T-cell (primary cell): ENCODE measurements at places on chromosomes 4 and X. TPM values are rescaled to one million over a fixed set of nuclear protein-coding genes. Genes with fewer than 3 reads are reported as not detected.
A peak's percentile ranks its signal among the peaks of the same experiment; 100 is the strongest.

- no peak for DNase-seq
Observed at GRCh38 chr4:53147711-53148110, 218.2 kb downstream of the SCFD2 start.

- no peak for DNase-seq
Observed at GRCh38 chrX:101260435-101260834, 30.7 kb downstream of the TAF7L start.

GRCh38 chr4:26584725-26585124, 841 bp downstream of the TBC1D19 start:
- no peak for DNase-seq

DNA sequence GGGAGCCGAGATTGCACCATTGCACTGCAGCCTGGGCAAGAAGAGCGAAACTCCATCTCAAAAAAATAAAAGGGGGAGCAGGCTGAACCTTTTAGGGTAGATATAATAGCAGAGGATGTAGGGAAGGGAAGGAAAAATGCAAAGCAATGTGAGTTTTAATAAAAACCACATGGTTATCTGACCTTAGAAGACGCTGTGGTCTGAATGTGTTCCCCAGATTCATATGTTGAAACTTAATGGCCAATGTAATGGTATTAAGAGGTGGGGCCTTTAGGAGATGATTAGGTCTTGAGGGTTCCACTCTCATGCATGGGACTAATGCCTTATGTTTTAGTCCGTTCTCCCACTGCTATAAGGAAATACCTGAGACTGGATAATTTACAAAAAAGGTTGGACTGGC, 114.1 kb upstream of the STX18 start:
- DNase-seq: no peak

- DNase-seq: no peak
Observed at GRCh38 chr4:8835521-8836365, 35.9 kb downstream of the HMX1 start.

NXF2B gene
- total RNA-seq: not detected

- no peak for DNase-seq
Observed at GRCh38 chr4:20625426-20625825, 74.8 kb upstream of the PACRGL start.

- no peak for DNase-seq
Observed at GRCh38 chr4:152468408-152468807, 67.5 kb downstream of the FBXW7 start.

DNA sequence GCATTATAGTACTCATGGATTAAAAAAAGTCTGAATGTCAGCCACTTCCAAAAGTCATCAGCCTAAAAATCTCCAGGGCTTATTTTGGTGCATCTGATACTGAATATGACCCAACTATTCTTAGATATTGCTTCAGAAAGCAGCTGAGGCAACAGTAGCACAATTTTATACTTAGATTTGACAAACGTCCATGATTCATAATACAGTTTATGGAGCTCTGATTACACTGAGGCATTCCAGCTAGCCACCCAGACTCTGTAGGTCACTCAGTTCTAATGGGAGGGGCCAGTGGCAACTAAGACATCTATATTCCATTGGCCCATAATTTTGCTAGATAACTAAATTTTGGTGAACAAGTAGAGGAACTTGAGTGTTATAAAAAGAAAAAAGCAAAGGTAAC, 10.3 kb downstream of the SPATA4 start:
- DNase-seq: no peak

SCFD2 gene
- 25.9 TPM for total RNA-seq

DNA sequence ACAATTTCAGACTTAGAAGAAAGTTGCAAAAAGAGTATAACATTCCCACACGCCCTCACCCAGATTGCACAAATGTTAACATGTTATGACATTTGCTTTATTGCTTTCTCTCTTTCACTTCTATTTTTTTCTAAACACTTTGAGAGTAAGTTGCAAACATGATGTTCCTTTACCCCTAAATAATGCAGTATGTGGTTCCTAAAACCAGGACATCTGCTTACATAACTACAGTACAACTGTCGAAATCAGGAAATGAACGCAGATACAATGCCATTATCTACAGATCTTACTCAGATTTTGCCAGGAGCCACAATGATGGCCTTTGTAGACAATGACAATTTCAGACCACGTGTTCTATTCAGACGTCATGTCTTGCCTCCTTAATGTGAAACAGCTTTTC, 22.4 kb downstream of the SH3TC1 start:
- peak; percentile 69 for DNase-seq

DNA sequence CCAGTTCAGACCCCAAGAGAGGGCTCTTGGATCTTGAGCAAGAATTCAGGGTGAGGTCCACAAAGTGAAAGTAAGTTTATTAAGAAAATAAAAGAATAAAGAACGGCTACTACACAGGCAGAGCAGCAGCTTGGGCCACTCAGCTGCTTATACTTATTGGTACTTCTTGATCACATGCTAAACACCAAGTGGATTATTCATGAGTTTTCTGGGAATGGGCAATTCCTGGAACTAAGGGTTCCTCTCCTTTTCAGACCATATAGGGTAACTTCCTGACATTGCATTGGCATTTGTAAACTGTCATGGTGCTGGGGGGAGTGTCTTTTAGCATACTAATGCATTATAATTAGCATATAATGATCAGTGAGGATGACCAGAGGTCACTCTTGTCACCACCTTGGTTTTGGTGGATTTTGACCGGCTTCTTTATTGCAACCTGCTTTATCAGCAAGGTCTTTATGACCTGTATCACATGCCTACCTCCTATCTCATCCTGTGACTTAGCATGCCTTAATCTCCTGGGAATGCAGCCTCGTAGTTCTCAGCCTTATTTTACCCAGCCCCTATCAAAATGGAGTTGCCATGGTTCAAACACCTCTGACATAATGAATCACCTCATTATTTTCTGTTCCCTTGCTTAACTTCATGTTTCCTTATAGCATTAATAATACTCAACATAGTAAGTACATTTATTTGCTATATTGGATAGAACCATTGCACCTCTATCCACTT, 476.3 kb downstream of the DTHD1 start:
- DNase-seq: no peak

- DNase-seq: no peak
Observed at GRCh38 chr4:118557298-118557851, 127.8 kb upstream of the METTL14 start.

MSX1 gene
- total RNA-seq: not detected

DNA sequence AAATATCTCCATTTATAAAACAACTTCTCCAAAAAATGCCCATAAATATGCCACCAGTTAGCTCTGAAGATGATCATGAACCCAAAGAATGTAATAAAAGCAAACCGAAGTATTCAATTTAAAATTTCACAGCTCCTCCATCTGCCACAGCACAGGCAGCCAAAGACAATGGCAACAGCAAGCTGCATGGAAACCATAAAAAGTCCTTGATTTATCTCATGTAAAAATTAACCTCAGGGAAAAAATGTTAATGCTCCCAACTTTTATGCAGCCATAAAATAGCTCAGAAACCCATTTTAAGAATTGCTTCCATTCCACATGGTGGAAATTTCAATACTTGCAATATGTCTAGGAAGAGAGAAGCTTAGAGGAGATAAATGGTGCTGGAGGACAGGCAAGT, 132.3 kb upstream of the ARHGEF9 start:
- no peak for DNase-seq

DNA sequence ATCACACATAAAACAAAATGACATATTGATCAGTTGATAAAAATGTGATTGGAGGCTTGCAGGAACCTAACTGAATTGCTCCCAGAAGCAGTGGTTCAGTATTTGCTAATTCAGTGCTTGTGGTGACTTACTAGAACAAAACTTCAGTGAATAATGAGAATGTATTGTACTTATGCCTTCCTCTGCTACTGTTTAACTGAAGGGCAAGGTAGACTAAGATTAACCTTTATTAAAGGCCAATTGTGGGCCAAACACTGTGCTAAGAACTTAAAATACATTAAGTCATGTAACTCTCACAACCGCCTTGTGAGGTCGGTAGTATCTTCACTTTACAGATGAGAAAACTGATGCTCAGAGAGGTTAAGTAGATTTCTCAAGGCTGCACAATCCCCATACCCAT, 14.9 kb downstream of the IGFBP7 start:
- no peak for DNase-seq

DNA sequence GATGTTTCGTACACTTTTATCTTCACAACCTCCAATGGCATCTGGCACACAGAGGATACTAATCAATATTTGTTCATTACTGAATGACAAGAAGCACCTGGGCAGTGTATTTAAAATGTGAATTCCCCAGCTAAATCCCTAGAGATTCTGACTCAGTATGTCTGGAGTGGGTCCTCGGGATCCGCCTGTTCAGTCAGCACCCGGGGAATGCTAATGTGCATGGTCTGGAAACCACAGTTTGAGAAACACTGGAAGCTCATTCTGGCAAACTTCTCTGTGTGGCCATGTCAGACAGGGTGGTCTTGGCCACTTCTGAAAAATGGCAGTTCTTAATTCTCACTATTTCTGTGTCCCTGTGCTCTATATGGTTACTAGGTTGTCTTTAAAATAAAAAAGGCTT, 138.8 kb upstream of the VCX start:
- DNase-seq: no peak

GRCh38 chr4:52894443-52894842, 32.3 kb downstream of the RASL11B start:
- DNase-seq: no peak

DNA sequence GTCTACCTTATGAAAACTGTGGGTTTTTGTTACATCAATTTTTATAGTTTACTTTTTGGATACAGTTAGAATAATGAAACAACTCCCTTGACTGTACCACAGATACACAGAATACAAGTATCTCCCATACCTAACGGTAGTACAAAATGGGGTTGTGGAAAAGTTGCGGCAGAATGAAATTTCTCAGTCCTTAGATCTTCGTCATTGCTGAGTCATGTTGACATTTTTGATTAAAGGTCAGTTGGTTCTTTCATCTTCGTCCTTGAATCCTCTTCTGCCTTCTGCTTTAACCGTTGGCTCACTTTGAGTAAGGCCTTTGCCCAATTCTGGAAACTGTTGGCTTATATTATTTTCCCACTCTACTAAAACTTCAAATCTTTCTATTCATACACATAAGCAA, 75.6 kb downstream of the TRIML1 start:
- no peak for DNase-seq

- no peak for DNase-seq
Observed at GRCh38 chrX:133854290-133854689, 131.1 kb downstream of the GPC3 start.

FBXO8 gene
- 24.6 TPM for total RNA-seq

DNA sequence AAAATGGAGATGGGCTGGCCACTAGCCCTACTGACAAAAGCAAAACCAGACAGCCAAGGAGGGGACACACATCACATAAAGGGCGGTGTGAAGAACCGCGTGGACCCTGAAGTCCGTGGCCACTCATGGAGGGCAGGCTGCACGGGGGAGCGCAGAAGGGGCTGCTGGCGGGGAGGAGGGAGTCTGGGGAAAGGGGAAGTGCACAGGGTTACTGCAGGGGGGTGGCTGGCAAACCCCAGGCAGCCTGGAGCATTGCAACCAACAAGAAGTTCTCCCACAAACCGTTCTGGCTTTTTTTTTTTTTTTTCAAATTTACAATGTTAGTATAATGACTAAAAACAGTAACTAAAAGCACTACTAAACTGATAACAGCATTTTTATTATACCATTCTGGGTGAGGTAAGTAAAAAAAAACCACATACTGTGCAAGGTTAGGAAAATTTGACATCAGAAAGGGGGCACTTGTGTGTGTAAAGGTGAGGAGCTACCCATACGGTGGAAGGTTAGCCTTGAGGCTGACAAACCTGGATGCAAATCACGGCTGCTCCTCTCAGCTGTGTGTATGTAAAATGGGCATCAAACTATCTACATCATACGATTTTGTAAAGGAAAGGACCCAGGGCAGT, 87.1 kb downstream of the TSPAN5 start:
- DNase-seq: no peak

MYOZ2 gene
- not detected for total RNA-seq

DNA sequence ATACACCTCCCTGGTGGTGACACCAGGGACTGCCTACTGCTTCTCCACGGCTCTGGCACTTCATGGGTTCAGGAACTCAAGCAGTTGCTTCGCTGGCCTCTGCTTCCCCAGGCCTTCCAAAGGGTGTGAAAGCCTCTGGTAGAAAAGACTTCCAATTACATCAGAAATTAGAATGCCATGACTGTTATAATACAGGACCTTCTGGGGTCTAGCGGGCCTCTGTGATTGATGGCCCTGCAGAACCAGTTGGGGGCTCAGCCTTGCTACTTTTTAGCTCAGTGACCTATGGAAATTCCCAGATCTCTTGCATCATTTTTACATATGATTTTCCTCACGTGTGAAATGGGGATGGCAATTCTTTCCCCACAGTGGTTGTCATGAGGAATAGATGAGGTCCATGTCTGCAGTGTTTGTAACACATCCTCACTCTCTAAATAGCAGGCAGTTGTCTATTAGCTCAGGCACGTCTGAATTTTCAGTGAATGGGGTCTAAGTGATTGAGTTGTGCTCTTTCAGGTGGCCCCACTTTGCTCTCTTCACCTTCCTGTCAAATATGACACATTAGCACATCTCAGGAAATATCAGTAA, 198.3 kb downstream of the STIM2 start:
- no peak for DNase-seq

GRCh38 chr4:24968992-24969391, 56.1 kb upstream of the CCDC149 start:
- DNase-seq: no peak

GRCh38 chr4:73053974-73054480, 15.5 kb downstream of the COX18 start:
- DNase-seq: no peak

GRCh38 chrX:44143061-44143602, 169.9 kb upstream of the NDP start:
- DNase-seq: no peak

DNA sequence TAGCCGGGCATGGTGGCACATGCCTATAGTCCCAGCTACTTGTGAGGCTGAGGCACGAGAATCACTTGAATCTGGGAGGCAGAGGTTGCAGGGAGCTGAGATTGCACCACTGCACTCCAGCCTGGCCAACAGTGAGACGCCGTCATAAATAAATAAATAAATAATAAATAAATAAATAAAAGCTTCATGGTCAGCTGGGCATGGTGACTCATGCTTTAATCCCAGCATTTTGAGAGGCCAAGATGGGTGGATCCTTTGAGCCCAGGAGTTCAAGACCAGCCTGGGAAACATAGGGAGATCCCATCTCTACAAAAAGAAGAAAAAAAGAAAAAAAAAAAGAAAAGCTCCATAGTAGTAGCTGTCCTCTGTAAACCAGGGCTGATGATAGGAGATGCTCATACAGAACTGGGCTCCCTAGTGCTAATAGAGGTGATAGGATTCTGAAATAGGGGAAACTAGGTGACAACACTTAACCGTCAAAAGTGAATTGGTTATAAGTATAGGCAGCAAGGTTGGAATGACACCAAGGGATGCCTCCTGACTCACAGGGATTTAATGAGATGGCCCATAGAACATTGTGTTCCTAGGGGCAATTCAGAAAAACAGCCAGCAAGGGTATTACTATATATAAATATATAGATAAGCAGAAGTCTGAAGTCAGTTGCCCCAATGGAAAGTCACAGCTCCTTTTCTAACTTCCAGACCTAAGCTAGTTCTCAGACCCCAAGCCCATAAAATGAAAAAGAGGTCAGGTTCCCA, 41.8 kb upstream of the ARHGEF6 start:
- DNase-seq: no peak
